Renal pelvis (tissue), 12 donors: ENCODE measurements at places on chromosomes 7 and 10. TPM values are rescaled to one million over a fixed set of nuclear protein-coding genes. Genes with fewer than 3 reads are reported as not detected.
A peak's percentile ranks its signal among the peaks of the same experiment; 100 is the strongest.

DNA sequence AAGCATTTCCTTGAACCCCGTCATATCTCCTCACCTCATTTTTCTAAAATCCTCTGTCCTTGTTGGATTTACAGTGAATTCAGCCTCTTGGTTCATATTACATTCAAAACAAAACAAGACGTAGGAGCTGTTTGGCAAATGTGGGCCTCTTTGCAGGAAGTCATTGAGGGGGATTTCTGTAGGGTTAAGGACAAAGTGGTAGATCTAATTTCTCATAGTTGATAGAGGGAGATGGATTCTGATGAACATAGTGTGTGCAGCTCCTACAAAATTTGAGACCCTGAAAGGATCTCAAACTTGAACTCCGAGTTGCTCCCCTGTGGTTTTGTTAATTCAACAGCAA lies 682 bp downstream of the TBXAS1 start:
- no peak for DNase-seq

BCL7B gene
- 46.2 TPM for polyA plus RNA-seq

- DNase-seq: no peak
Measured at GRCh38 chr10:99914236-99914635, 95.5 kb downstream of the DNMBP start.

GRCh38 chr10:125606414-125607010 lies 76.5 kb downstream of the TEX36 start:
- no peak for DNase-seq

SUGCT gene
- polyA plus RNA-seq: 14.5 TPM

DNA sequence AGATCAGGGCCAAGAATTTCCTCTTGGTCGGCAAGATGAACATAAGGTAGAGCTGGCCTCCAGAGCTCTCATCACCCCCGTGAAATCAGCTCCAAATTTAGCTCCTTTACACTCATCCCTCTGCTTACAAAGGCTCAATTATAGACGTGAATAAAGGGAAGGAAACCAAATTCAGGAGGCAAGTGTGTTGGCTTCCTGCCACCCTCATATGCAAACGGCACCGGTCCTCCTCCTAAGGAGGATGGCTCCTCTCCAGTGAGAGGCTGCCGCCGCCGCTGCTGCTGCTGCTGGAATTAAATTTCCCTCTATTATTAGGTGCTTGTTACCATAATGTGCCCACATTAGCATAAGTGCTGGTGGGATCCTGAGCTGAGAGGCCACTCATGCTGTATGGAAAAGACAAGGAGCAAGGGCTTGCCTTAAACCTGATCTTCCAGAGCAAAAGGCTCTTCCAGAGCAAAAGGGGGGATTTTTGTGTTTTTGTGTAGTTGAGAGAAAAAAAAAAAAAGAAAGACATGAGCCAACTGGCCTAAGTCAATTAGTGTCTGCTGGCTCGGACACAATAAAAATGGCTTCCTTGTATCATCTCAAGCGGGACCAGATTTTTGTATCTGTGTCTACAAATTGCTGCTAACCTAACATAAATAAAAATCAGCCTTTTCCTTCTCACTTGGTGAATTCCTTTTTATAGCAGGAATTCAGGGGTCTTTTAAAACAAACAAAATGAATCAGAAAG lies 68.4 kb downstream of the CDHR3 start:
- no peak for DNase-seq

PAPOLB gene
- 0.06 TPM for polyA plus RNA-seq

IL6 gene
- polyA plus RNA-seq: not detected

DNA sequence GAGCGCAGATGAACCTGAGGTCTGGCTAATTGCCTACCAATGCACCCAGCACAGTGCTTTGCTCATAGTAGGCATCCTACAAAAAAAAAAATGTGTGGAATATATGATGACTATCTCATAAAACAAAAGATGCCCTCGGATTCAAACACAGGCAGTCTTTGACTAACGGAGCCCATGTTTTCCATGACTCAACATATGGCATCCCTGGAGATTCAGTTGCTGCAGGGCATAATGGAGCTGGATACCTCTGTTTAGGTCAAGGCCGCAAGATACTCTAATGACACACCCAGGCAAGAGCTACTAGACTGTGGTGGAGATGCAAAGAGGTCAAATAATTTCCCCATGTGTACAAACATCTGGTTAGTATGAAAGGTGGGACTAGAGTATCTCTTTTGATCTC lies 16.3 kb downstream of the CUBN start:
- no peak for DNase-seq

DNA sequence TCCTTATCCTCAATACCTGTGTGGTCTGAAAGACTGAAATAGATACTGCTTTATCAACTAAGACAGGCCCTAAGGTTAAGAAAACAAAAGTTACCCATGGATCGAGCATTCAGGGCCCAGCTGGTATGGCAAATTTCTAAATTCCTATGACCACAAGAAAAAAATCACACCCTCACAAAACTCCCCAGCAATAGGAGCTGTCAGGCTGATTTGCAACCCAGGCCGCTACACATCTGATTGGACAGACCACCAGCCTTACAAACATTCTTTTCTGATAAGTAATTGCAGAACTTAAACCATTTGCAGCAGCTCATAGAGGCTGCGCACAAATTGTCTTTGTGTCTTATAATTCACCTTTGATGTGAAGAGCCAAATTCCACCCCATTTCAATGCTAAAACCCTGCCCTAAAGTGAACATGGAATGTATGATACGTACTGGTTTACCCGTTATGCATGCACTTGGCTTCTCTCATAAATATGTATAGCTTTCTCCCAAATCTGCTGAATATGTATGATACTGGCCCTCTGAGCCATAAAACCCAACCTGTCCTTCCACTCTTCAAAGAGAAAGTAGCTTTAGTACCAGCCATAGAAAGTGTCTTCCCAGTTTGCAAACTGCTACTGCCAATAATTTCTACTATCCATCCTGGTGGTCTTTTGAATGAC lies 842.5 kb downstream of the GRID1 start:
- DNase-seq: peak; percentile 28

- DNase-seq: no peak
Measured at GRCh38 chr10:96439725-96440124, 74.0 kb downstream of the TLL2 start.

GPR15LG gene
- 0.78 TPM for polyA plus RNA-seq

GRCh38 chr7:75813084-75813483 lies 522 bp downstream of the CCL24 start:
- DNase-seq: no peak

- DNase-seq: no peak
Measured at GRCh38 chr10:117563780-117564179, 21.2 kb downstream of the EMX2 start.
